ENCODE measurements at places on chromosomes 2 and 18. TPM values are rescaled to one million over a fixed set of nuclear protein-coding genes. Genes with fewer than 3 reads are reported as not detected.

COL3A1 gene
- 129 TPM for total RNA-seq

PCARE gene
- under 0.01 TPM for total RNA-seq

NXPH2 gene
- 30.4 TPM for total RNA-seq

CCDC178 gene
- total RNA-seq, result 1.1 TPM

TXNDC2 gene
- total RNA-seq, result not detected

CNGA3 gene
- total RNA-seq, result 4.4 TPM

CRYGC gene
- total RNA-seq, result not detected

SPATA3 gene
- total RNA-seq, result not detected

ANKAR gene
- total RNA-seq, result 55.4 TPM

PRSS56 gene
- total RNA-seq, result not detected

GREB1 gene
- 1.4 TPM for total RNA-seq

CDH2 gene
- 200 TPM for total RNA-seq

SH3BP4 gene
- 5.5 TPM for total RNA-seq

IL1RL2 gene
- total RNA-seq, result 0.47 TPM

IGFBP2 gene
- 213 TPM for total RNA-seq

IL1F10 gene
- total RNA-seq, result not detected

SPR gene
- total RNA-seq, result 1.2 TPM

GAL3ST2 gene
- total RNA-seq, result 0.16 TPM

SLC23A3 gene
- total RNA-seq, result 0.31 TPM

CD226 gene
- total RNA-seq, result 0.16 TPM

HOXD3 gene
- not detected for total RNA-seq

CAPN14 gene
- 1.4 TPM for total RNA-seq

GALNT13 gene
- total RNA-seq, result 28.4 TPM

TSPYL6 gene
- 0.31 TPM for total RNA-seq

DPP4 gene
- 6.4 TPM for total RNA-seq

TDRD15 gene
- 3.0 TPM for total RNA-seq

SP140 gene
- 1.1 TPM for total RNA-seq

CHST9 gene
- 3.1 TPM for total RNA-seq

EMILIN2 gene
- 2.0 TPM for total RNA-seq

PLEKHH2 gene
- total RNA-seq, result 8.4 TPM

CTNNA2 gene
- total RNA-seq, result 261 TPM

TNFAIP6 gene
- 0.31 TPM for total RNA-seq

RAB6C gene
- total RNA-seq, result 0.78 TPM

IL36A gene
- not detected for total RNA-seq

NAT8 gene
- total RNA-seq, result not detected

TUBA4B gene
- not detected for total RNA-seq

SERPINB10 gene
- not detected for total RNA-seq

FAM237A gene
- total RNA-seq, result not detected

All from occipital lobe (tissue), 3 donors.